ENCODE measurements at places on chromosomes 3 and 15.

DNA sequence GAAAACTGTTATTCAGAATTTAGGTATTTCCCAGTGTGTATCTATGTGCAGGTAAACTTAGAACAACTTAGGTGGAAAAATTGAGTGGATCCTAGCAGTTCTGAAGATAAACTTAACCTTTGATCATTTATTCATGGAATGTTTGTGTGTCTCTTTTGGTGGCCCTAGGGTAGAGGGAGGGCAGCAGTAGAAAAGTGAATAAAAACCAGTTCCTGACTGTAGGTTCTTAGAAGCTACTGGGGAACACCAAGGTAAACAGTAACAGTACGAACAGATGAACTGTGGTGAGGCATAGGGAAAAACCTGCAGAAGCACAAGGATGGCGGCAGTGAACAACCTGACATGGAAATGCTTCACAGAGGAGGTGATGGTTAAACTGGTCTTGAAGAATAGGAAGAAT is 2.5 kb downstream of the SNRK start:
- DNase-seq, result no peak

- DNase-seq, result no peak
These were observed 79.8 kb downstream of the RBPMS2 start for GRCh38 chr15:64695561-64695992.

DNA sequence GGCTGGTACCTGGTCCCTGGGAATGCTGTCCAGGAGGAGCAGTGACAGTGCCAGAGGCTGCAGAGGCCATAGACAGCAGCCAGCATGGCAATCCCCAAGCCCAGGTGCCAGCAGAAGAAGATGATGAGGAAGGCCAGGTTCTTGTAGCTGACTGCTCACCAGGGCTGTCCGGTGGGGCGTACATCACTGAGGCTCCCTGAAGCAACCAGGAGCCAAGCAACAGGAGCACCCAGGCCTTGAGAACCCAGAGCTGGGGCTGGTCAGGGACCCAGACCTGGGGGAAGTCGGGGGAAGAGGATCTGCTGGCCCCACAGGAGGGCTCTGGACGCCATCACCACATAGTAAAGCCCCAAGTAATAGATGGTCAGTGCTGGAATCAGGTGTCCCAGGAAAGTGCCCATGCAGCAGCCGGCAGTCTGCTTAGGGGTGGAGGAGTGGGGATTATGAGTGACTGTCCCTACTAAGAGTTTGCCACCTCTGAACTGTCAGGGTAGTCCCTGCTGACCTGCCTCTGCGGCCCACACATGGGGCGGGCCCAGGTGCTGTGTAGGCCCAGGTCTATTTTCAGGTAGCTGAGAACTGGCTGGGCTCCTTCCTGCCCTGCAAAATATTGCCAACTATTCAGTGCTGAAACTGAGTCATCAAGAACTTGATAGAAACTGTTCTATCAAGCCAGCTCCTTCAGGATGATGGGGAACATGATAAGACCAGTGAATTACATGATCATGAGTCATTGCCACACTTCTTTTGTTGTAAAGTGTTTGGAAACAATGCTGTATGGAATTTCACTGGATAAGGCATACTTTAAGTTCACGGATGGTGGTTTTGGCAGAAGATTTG is 68.7 kb downstream of the CHRD start:
- DNase-seq, result no peak

GRCh38 chr3:188084752-188085583 is 69.0 kb upstream of the LPP start:
- no peak for DNase-seq

Measured in cerebellum (tissue), 4 donors.